OCI-M1 (cell line): ENCODE measurements at places on chromosomes 11 and 22.

DNA sequence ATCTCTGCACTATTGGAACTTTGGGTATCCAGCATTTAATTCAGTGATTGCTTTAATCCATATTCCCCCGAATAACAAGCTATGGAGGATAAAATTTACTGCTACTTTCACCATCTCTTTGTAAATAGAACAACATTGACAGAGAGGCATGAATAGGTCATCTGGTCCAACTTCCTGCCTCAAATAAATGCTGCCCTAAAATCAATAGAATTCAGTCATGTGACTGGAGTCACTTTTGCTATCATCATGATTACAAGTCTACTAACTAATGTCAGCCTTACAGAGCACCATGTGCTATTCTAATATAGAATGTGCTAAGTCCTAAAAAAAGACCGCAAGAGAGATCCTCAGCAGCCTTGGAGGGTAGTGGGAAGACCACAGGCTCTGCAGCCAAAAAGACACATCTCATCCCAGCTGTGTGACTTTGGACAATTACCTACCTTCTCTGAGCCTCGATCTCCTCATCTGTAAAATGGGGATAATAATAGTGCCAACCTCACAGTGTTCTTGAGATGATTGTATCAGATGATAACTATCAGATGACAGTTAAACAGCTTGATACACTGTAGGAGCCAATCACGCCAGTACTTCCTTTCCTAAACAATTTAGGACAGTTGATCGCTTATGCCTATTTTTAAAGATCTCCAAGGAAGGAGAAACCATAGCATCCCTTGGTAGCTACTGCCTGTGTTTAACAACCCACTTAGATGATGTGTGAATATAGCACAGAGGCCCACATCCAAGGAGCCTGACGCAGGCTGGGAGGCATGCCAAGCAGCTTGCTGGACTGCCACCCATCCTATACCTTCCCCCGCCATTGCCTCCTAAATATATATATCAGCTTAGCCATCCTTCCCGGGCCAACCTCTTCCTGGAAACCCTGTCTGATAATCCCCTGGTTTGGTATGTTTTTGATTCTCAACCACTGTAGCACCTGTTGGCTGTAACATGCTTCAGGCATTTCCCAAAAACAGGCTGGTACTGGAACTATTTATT is 77.3 kb upstream of the PHF21A start:
- no peak for DNase-seq

DNA sequence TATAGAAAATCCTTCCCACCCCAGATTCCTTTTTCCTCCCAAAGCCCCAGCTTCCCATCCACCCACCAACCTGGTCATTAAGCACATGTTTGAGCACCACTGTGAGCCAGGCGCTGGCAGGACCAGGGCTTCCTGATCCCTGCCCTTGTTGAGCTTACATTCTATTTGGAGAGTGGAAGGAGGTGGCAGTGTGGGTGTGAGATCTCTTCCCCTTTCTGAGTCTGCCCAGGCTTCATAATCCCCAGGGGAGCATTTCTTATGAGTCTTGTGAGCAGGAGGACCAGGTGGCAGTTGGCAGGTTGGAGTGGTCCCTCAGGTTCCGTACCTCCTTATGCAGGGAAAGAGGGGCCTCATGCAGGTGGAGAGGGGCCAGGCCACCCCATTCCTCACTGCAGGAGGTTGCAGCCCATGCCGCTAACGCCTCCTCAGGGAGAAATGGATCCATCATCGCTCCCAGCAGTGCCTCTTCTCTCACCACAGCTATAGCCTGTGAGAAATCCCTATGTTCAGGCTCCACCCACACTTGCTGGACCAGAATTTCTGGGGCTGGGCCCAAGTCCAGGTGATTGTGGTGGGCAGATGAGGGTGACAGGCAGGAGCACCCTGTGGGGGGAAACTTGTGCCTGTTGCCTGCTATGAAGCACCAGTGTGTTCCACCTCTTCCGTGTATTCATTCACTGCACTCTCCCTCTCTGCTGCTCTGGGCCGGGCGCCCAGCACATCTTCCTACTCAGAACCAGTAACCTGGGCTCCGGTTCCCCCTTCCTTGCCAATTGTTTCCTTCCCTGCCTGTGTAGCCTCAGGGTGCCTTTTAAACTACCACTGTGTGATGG is 23.5 kb downstream of the UBE2L3 start:
- DNase-seq = no peak

DNA sequence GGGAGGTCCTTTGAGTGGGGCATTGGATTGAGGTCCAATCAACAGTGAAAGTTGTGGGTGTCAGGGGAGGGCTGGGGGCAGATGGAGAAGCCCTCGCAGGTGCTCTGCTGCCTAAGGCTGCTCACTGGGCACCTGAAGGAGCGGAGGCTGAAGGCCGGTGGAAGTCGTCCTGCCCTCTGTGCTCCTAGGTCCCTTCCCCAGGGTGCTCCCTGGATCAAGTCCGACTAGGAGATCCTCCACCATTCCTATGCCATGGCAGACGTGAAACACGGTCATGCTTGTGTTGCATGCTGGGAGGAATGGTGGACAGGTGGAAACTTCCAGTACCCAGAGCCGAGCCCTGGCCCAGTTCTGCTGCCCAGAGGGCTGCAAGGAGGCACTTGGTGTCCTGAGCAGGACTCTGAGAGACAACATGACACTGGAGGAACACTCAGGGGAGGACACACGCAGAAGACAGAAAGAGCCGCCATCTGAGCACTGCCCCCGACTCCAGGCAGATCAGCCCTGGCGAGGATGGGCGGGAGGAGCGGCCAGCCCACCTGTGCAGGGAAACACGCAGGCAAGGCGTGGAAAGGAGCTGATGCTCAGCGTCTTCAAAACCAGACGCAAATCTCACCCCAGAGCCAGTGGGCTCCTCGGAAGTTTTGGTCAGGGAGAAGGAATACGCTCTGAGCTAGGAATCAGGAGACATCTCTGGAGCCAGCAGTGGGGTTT is 786.8 kb downstream of the BRD1 start:
- DNase-seq = no peak

GRCh38 chr11:69156235-69156639 is 502 bp downstream of the SMIM38 start:
- no peak for DNase-seq

DNA sequence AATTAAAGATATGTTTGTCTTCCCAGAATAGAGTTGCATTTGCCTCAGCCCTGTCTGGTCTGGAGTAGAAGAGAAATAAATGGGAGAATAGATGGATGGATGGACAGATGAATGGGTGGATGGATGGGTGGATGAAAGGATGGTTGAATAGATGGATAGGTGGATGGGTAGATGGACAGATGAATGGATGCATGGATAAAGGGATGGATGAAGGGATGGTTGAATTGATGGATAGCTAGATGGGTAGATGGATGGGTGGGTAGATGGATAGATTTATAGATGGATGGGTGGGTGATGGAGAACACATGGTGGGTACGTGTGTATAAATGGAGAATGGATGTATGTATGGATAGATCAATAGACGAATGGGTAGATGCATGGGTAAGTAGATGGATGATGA is 8.5 kb downstream of the CRYBB1 start:
- no peak for DNase-seq

DNA sequence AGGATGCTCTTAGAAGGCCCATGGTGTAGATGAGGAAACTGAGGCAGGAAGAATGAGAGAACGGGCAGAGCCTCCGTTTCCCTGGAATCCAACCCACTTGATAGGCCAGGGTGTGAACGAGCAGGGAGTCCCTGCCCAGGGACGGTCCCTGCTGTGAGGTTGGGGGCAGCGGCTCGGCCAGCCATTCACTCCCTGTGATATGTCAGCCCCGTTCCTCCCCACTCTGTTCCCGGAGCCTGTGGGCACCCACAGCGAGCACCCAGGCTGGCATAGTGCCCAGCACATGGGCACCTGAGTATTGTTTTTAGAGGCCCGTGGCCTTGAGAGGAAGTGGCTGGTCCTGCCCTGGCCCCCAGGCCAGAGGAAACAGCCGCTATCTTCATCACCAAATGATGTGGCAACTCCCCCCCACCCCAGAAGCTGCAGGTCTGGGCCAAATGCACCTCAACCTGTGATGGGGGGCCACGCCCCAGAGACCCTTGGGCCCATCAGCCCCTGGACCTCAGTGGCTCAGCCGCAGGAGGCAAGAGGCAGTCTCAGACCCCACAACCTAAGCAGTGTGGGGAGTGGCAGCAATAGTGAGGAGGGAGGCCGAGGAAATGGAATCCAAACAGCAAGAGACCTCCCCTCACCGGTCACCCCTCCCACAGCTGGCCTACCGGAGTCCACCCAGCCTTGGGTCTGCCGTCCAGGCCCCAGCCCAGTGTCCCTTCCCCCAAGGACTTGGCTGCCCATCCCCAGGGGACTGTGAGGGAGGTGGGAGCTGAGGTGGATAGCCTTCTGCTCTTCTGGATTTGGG is 2.1 kb downstream of the ALDH3B1 start:
- DNase-seq = no peak

GRCh38 chr22:40462195-40462984 is 92.0 kb downstream of the SGSM3 start:
- DNase-seq = peak; percentile 75
